ENCODE measurements at places on chromosomes 11 and 22.

DNA sequence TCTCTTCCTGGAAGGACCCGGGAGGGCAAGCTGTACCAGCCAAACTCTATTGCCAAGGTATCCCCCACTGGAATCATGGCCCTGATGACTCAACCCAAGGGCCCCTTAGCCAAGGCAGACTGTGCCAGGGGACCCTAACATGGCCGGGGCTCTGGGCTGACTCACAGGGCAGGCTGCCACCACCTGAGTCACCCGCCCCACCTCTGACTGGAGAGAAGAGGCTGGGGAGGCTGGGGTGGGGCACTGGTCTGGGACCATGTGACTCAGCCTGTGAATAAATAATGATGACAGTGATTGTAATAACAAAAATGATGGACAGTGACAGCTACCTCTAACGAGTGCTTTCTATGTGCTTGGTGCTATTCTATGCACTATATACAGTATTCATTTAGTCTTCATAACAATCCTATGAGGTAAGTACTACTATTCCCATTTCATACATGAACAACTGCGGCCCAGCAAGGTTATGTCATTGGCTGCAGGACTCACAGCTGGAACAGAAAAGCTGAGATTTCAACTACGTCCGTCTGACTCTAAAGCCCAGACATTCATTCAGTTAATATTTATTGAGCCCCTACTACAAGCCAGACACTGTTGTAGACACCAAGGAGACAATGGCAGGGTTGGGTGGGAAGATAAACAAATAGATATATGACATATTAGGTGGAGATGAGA lies 84.2 kb downstream of the FBXO7 start:
- DNase-seq = no peak

DNA sequence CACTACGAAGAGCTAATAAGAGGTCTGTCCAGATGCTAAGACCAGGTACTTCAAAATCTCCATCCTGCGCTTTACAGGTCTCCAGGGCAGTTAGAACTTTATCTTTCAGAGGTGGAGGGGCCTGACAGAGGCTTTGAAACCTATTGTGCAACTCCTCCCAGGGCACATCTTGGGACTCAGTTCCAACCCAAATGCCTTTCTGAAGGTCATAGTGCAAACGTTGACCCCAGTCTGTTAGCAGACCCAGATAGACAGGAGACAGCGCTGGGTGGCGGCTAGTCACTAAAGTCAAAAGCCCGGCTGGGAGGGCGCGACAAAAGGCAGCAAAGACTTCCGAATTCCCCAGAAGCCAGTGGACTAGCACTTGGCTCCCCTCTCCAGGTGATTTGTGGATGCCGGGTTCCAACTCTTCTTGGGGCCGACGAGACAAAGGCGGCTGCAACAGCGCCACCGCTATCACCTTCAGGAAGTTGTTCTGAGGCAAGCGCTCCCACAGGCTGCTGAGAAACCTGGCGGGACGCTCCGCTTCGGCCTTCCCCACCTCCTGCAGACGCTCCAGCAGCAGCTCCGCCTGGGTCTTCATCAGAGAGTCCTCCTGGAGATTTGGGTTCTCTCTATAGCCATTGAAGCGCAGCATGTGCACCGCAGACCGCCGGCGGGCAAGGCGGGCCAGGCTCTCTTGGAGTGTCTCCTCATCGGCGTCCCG lies 728 bp downstream of the FANCF start:
- no peak for DNase-seq

DNA sequence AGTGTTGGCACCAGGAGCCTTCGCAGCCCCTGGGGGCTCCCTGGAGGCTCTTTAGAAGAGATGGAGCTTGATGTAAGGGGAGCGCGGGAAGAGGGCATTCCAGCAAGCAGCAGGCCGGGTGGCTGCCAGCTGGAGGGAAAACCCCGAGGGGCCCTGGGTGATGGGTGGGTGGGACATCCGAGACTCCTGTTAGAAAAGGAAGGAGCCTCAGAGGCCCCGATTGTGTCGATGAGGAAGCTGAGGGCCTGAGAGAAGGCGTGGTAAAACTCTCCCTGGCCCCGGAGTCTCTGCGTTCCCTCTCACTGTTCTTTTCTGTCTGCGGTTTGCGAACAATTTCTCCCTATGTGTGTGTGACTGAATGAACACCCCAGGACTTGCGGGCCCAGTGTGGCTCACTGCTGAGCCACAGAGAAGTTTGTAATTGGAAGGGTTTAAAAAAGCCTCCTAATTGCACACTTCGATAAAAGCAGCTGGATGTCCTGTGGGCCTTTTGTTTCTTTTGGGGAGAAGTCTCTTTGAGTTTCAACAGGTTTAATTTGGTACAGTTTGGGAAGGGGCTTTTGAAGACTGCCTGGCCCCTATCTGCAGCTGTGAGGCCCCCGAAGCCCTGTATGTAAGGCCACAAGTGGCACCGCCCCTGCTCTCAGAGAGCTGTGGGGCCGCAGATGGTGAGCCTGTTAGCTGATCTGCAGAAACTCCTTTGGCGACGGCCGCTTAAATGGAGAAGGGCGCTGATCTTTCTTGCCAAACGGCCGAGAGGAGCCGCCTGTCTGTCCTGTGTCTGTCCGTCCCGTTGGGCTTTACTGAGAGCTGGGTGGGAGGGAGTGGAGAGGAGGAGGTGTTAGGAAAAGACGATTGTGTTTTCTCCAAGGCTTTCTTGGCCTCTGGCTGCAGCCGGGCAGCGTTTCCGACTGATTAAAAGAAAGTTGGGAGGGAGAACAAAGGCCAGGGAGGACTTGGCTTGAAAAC lies 2.0 kb downstream of the FBLN1 start:
- no peak for DNase-seq

DNA sequence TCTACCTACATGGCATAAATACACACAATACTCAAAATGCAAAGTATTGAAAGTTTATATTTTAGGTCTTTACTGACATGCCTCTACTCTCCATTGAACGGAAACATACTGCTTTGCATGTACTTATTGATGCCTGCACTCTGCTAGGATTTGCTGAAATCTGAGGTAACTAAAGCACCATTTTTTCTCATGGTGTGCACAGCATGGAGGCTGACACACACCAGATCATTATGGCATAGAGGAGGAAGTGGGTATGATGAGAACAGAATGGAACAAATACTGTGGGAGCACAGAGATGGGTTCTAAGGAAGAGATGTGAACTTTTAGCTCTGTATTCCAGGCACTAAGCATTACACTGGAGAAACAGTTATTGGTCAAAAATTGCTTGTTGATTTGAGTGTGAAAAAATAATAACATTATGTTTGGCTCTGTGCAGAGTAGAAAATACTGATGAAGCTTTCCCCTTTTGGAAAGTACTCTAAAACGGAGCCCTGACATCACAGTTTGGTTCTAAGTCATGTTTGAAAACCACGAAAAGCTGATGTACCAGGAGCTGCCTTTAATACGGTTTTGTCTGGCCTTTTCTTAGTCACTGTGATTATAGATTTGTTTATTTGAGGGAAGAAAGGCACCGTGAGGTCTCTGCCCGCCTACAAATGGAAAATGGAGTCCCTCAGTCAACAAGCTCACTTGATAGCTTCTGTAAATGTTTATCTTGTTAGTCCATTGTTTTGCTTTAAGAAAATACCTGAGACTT lies 5.6 kb downstream of the OR52R1 start:
- DNase-seq = no peak

GRCh38 chr11:12013781-12014180 lies 5.4 kb upstream of the DKK3 start:
- DNase-seq = no peak

DNA sequence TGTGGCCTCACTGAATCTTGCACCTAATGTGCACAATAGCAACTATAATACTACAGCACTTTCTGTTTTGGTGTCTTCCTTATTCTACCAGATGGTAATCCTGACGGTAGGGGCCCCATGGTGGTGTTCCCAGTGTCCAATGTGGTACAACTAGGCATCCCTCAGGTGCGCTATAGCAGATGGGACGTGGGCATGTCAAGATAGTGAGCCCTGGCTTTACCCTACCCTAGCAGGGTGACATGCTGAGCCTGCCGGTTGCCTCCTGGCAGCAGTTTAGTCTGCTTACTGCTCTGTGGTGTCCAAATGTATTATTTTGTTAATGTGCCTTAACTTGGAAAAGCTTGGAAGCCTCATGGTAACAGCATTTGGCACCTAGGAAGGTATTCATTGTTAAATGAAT lies 19.2 kb downstream of the ACO2 start:
- peak; percentile 89 for DNase-seq

GRCh38 chr11:73995247-73995646 lies 12.6 kb upstream of the UCP2 start:
- no peak for DNase-seq

- DNase-seq = no peak
Measured at GRCh38 chr22:35555483-35555890, 14.9 kb downstream of the RASD2 start.

- DNase-seq = no peak
Measured at GRCh38 chr22:31329029-31329428, 17.1 kb downstream of the PATZ1 start.

GRCh38 chr11:95115597-95115996 lies 26.0 kb downstream of the ENDOD1 start:
- no peak for DNase-seq

DNA sequence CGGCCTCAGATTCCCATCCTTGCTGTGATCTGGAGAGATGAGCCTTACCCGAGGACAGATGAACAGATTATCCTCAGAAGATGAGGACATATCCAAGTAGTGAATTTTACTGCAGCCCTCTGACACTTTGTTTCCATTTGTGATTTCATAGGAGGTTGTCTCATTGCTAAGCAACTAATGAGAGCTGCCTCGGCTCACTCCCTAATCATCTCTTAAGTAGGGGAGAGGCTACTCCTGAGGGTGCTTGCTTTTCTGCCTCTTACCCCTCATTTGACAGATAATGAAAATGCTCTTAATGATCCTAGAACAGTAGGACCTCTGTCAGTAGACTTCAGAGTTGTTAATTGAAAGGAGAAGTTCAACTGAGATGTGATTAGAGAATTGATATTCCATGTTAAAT lies 150.9 kb downstream of the TBC1D22A start:
- no peak for DNase-seq

DNA sequence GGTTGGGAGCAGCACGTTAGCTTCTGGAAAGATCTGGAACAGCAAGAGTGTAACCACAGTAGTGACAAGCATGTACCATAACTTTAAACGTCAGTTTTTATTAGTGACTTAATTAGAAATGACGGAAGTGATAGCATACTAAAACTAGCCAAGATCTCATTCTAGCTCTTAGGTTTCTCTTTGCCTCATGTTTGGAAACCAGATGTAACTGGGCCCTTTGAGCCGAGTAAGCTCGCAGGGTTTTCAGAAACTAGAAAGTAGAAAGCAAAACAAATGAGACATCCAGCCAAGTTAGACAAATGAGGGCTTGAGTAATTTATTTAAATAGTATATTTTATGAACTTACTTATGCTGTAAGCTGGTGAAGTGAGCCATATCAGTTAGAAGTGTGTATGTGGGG lies 40.2 kb upstream of the SLC5A12 start:
- no peak for DNase-seq

DNA sequence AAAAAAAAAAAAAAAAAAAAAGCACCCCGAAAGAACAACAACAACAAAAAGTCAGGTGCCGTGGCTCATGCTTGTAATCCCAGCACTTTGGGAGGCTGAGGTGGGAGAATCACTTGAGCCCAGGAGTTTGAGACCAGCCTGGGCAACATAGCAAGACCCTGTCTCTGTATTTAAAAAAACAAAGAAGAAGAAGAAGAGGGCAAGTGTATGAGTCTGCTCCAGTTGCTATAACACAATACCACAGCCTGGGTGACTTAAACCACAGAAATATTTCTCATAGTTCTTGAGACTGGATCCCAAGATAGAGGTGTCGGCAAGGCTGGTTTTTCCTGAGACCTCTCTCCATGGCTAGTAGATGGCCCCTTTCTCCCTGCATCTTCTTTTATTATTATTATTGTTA lies 12.4 kb downstream of the CRYBA4 start:
- no peak for DNase-seq

- no peak for DNase-seq
Measured at GRCh38 chr11:7675631-7676030, 2.3 kb upstream of the CYB5R2 start.

- no peak for DNase-seq
Measured at GRCh38 chr11:66617155-66617834, 865 bp downstream of the RBM14 start.

GRCh38 chr22:38213319-38213989 lies 11.7 kb downstream of the MAFF start:
- DNase-seq = no peak

GRCh38 chr11:44537679-44538078 lies 27.8 kb upstream of the CD82 start:
- DNase-seq = no peak

DNA sequence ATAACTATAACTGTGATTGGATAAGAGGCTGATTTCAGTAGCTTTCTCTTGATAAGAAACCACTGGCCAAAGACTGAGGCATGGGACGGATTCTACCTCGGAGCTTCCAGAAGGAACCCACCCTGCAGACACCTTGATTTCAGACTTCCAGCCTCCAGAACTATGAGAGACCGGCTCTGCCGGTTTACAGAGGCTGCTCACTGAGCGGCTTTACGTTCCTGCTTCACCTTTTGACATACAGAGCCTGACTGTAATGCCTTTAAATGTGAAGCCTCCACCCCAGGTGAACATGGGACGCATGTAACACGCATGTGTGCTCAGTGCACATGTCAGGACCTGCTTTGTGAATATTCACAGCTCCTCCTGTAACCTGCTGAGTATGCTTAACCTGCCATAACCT lies 361.5 kb downstream of the CTTN start:
- DNase-seq = no peak

GRCh38 chr11:94149431-94150017 lies 20.9 kb downstream of the PANX1 start:
- no peak for DNase-seq

DNA sequence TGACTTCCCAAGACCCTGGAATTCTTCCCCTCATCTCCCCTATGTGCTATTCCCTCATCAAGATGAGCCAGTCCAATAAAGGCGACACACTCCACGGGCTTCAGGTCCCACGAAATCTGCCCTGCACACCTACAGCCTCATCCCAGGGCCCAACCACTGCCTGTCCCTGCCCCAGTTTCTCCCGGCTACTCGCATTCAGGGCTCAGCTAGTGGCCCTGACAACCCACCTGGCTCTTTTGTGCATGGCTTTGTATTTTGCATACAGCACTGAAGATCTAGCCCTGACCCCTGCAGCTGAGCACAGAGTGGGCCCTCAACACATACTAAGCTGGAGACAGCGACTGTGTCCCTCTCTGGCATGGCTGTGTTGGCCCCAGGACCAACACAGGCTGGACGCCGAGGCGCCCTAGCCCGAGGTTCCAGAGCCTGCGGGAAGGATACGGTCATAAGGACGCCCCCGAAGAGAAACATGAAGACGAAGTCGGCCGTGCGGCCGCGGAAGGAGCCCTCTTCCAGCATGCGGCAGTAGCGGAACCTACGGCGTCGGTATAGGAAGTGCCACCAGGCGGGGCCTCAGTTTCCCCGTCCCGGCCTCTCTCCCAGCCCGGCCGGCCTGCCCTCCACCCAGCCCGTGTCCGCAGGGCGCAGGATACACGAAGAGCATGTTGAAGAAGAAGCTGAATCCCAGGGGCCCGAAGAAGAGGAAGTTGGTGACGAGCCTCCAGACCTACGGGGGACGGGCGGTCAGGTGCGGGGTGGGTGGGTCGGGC lies 710 bp downstream of the DERL3 start:
- DNase-seq = no peak

DNA sequence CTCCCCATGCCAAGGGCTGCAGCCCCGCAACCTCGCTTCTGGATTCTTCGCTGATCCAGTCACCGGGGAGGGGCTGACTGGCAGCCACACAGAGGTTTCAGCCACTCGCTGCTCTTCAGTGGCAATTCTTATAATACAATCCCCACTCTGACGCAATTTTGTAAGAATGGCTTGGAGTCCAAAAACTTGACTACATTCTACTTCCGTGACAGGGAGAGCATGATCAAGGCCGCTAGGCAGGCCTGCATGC lies 14.9 kb downstream of the PPM1F start:
- no peak for DNase-seq

GRCh38 chr11:46930089-46930488 lies 6.5 kb upstream of the CSTPP1 start:
- no peak for DNase-seq

All from cerebellar nuclear complex (tissue), 1 donor.